ENCODE measurements at places on chromosomes 6 and 20.

- no peak for DNase-seq
These were observed 85.0 kb downstream of the PREP start for GRCh38 chr6:105317607-105318533.

DNA sequence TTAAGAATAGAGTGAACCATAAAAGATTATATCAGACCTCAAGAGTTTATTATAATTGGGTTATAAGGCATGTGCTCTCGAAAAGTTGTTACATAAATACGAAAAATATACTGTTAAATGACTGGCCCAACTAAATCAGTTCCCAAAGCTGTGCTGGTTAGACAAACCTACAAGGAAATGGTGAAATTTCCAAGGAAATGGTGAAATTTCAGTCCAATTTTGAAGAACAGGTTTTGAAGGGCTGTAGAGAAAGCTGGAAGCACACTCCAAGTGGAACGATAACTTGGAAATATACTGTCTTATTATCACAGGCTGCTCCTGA is 400 bp upstream of the TRMT11 start:
- no peak for DNase-seq

DNA sequence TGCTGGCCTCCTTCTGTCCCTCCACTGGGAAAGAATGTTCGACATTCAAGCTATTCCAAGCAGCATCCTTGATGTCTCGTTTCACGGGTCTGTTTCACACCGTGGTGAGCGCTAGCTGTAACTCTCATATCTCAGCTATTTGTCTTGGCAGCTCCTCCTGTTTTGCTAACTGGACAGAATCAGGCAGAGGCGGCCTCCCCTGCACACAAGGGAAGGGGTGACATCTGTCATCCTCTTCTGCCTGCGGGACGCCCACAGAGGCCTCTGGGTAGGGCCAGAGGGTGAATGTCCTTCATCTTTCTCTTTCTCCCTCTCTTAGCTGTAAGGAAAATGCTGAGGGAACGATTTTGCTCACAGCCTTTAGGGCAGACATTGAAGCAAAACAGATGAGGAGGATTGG is 232.8 kb upstream of the GMDS start:
- DNase-seq: no peak

DNA sequence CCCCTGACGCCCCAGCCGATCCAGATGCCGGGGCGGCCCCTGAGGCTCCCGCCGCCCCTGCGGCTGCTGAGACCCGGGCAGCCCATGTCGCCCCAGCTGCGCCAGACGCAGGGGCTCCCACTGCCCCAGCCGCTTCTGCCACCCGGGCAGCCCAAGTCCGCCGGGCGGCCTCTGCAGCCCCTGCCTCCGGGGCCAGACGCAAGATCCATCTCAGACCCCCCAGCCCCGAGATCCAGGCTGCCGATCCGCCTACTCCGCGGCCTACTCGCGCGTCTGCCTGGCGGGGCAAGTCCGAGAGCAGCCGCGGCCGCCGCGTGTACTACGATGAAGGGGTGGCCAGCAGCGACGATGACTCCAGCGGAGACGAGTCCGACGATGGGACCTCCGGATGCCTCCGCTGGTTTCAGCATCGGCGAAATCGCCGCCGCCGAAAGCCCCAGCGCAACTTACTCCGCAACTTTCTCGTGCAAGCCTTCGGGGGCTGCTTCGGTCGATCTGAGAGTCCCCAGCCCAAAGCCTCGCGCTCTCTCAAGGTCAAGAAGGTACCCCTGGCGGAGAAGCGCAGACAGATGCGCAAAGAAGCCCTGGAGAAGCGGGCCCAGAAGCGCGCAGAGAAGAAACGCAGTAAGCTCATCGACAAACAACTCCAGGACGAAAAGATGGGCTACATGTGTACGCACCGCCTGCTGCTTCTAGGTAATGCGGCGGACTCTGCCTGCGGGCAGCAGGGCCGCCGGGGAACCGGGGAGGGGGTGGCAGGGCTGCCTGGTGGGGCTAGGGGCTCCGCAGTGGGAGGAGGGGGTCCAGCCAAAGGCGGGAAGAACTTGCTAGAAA is 2.3 kb downstream of the GNAS start:
- no peak for DNase-seq

DNA sequence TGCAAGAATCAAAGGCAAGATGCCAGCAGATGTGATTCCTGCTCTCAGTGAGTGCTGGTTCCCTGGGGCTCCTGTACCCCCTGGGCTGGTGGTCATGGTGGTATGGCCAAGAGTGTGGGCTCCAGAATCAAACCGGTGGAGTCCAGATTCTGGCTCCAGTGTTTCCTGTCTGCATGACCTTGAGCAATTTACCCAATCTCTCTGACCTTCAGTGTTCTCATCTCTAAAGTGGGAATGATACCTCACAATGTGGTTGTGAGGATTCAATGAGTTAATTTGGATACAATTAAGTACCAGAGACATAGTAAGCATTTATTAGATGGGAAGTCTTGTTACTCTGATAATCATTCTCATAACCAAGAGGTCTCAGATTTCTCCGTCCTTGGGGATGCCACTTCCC is 218.4 kb upstream of the JARID2 start:
- no peak for DNase-seq

DNA sequence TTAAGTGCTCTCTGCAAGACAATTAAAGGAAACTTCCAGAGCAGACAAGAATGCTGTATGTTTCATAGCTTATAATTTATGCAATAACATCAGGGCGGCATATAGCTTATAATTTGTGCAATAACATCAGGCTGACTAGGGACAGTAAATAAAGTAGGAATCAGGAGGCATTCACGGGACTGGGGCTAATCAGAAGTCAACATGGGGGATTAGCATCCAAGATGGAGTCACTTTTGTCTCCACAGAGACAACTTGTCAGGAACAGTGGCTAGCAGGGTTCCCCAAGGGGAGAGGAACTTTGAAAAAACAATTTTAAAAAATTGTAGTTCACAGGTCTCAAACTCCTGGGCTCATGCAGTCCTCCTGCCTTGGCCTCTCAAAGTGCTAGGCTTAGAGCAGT is 3.3 kb upstream of the ZNF341 start:
- DNase-seq: no peak

GRCh38 chr6:47034926-47035325 is 7.2 kb downstream of the ADGRF1 start:
- DNase-seq: no peak

DNA sequence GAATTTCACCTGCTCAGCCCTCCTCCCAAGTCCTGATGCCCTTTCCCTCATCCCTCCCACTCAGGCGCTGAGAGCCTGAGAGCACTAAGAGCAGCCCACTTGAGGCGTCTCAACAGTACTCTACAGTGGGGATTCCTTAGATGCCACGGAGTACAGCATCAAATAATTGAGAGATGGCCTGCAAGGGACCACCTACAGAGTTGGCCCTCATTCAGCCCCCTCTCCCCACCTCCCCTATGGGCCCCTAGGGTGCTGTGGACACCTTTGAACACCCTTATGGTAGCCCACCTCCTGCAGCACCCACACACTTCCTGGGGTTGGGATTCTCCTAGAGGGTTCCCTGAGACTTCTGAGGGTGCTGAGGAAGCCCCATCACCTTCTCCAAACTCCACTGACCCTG is 37.1 kb upstream of the SIRPG start:
- DNase-seq: no peak

DNA sequence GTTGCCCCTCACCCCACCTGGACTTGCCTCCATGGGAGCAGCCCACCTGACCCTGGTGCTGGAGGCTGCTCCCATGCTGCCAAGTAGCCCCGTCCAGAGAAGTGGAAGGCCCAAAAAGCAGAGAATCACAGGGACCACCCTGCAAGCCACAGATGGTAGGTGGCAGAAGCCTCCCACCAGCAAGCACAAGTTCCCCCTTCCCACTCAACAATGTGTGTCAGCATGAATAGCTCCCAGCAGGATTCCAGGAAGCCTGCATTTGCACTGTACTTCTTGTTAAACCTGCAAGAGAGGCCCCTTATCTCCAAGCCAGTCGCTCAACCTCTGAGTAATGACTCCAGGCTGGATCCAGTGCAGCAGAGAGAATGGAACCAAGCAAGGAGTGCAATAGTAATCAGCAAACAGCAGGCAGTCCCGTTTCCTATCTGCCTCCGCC is 180.8 kb upstream of the CST7 start:
- no peak for DNase-seq

GRCh38 chr20:58233393-58233792 is 4.9 kb upstream of the ANKRD60 start:
- peak; percentile 52 for DNase-seq

GRCh38 chr20:4533368-4534133 is 188.2 kb upstream of the PRND start:
- no peak for DNase-seq

DNA sequence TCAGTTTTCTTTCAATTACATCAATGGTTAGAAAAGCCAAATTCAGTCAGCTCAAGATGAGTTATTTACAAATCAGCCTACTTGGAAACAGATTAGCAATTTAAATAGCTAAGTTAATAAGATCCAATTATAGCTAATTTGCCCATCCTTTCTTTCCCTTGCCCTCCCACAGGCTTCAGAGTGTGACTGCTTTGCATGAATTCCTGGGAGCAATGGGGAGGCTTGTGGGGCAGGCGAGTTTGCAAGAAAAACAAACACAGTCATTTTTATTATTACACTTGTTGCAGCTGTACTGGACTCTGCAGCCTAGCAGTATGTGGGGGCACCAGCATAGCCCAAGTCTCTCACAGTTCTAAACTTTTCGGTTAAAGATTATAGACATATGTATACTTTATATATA is 219.0 kb downstream of the NKAIN2 start:
- DNase-seq: no peak

- DNase-seq: no peak
These were observed 2.8 kb downstream of the TENT5A start for GRCh38 chr6:81749707-81750106.

- no peak for DNase-seq
These were observed 138.6 kb downstream of the THEMIS start for GRCh38 chr6:127762284-127762683.

DNA sequence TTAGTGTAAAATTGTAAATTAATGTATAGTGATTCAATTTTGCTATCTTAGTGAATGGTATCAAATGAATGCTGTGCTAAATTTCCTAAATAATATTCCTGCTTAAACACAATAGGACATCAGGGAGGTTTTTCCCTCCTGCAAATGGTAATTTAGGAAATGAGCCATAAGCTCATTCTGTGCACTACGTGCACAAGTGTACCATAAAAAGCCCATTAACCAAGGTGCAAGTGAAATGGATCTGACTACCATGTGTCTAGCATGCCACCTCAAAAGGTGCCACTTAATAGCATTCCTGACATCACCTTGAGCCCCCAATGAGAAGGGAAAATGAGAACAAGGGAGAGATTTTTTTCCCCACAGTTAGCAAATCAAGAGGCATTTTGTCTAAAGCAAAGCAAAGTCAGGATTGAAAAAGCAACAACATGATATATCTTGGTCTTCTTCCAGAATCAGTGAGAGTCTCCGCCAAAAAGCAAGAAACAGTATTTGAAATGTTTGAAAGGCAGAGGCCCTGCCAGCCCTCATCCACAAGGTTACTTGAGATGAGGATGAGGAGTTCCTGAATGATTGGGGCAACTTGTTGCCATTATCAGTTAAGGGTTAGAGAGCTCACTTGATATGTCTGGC is 334.2 kb upstream of the RSPO3 start:
- no peak for DNase-seq

GRCh38 chr6:159809149-159809548 is 9.1 kb downstream of the PNLDC1 start:
- peak; percentile 9 for DNase-seq

DNA sequence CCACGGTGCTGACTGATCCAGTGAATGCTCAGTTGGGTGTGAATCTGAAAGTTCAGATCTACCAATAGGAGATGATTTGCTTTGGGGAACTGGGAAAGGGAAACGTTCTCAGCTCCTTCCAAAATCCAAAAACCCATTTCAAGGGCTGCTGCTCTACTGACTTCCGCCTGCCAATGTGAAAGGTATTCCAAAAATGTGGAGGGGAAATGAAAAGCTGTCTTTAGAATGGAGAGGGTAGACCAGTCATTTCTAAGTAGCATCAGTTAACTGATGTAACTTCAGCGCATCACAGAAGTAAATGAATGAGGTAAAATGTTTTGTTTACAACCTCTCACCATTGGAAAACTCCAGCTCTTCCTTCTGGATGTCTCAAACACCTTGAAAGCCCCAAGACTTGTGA is 19.6 kb upstream of the EYA2 start:
- no peak for DNase-seq

DNA sequence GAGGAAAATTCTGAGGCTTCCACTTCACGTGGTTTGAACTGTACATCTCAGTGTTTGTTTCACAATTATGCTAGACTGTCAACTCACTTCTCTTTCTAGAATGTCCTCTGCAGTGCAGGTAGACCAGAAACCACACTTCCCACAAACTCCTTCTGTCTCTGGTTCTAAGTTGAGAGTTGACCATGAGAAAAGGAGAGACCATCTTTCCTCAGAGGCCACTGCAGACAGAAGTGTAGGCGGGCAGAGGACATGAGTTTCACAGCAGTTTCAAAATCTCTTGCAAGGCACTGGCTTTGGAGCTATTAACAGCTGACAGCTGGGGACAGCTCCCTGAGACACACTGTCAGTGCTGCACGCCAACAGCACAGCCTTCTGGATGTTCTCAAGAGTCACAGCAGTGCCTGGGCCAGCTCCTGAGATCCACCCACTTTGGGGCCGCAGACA is 55.4 kb upstream of the MOXD1 start:
- DNase-seq: no peak

DNA sequence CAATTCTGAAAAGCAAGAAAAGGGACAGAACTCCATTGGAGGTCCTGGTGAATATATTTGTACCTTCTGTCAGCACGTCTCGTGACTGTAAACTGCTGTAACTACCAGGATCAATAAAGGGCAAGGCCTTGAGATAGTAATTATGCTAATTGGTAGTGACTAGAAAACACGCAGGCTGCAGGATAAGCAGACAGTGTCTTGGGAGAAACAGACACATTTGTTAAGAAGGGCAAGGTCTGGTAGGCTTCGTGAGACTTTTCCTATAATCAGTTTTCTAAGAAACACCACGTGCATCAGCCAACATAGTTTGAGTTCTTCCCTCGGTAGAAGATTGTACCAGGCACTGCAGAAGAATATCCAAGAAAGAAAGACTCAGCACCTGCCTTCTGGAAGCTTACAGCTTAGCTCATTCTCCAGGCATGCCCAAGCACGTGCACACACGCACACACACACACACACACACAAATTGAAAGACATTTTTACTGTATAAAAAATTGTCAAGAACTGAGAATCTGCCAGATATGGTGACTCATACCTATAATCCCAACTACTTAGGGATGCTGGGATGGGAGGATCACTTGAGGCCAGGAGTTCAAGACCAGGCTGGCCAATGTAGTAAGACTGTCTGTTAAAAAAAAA is 167.0 kb upstream of the SASH1 start:
- DNase-seq: no peak

- DNase-seq: no peak
These were observed 608.4 kb downstream of the PTPRT start for GRCh38 chr20:42581311-42581710.

Measured in posterior vena cava (tissue), 2 donors.